Right atrium auricular region (tissue), 2 donors: ENCODE measurements at places on chromosomes 6 and 20.
A peak's percentile ranks its signal among the peaks of the same experiment; 100 is the strongest.

GRCh38 chr20:57392512-57393271, 1.5 kb downstream of the RBM38 start:
- DNase-seq, result peak; percentile 65

DNA sequence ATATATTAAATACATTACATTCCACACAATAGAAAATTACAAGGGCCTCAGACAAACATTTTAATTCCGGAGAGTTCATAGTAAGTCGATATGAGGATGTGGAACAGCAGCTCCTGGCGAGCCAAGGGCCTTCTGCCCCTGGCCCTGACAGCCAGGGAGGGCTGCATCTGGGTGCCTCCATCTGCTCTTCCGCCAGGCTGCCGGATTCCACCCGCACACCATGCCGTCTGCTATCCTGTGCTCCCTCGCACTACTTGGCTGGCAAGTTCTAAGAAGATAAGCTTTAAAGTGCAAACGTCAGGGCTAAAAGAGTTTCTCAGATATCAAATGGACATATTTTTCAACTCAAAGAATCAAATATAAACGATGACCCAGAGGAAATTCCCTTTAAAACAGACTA, 656.3 kb upstream of the NOX3 start:
- DNase-seq, result no peak

DNA sequence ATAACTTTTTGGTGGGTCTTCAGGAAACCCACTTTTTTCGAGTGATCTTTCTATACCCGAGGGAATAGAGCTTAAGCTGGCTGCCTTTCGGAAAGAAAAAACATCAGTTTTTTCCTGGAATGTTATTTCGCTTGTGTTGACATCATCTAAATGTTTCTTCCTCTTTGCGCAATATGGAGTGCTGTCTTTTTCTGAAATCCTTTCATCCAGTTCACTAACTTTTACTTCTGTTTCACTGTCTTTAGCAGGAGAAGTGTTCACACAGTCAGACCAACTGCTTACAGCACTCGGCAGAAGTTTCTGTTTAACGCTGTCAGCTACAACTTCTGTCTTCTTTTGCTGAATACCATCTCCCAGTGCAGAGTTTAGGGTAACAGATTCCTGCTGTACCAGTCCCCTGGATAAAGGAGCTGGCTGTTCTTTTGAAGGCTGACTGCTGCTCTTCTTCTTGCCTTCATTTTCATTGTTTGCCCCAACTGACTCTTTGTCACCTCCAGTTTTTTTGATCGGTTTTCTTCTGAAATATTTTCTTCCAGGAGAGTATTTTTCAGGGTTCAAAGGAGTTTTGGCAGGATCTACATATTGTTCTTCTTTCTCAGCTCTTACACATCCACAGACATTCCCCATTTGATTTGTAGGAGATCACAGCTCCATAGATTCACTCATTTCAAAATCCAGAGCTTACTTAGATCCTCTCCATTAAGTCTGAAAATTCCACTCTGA, 50.0 kb upstream of the DST start:
- no peak for DNase-seq

DNA sequence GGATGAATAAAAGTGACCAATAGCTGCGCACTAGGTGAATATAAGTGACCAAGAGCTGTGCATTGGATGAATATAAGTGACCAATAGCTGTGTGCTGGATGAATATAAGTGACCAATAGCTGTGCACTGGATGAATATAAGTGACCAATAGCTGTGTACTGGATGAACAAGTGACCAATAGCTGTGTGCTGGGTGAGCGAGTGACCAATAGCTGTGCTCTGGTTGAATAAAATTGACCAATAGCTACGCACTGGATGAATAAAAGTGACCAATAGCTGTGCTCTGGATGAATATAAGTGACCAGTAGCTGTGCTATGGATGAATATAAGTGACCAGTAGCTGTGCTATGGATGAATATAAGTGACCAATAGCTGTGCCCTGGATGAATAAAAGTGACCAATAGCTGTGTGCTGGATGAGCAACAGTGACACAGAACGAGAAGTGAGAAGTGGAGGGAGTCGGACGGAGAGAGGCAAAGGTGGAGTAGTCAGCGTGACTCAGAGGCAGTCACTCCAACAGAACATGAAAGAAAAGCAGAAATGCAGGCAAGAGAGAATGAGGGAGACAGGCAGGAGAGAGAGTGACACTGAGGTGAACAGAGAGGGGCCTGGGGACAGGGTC, 38.5 kb downstream of the RBM38 start:
- no peak for DNase-seq

GRCh38 chr6:118586746-118587485, 38.8 kb downstream of the PLN start:
- DNase-seq, result no peak

DNA sequence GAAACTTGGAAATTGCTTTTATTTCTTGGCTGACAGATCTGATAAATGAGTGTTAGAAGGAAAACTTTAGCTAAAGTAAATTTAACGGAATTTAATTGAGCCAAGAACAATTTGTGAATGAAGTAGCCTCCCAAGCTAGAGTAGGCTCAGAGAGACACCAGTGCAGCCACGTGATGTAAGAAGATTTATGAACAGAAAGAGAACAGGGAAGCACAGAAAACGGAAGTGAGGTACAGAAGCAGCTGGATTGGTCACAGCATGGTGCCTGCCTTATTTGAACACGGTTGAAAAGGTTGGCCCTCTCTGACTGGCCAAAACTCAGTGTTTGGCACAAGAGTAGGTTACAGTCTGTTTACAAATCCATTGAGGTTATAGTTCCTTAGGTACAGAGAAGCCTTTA, 29.5 kb upstream of the IFNGR1 start:
- DNase-seq, result no peak

- DNase-seq, result no peak
Observed at GRCh38 chr6:17957086-17957485, 30.3 kb downstream of the KIF13A start.

- DNase-seq, result no peak
Observed at GRCh38 chr6:20167601-20168000, 44.7 kb downstream of the MBOAT1 start.

GRCh38 chr6:170596426-170596825, 12.0 kb upstream of the PDCD2 start:
- no peak for DNase-seq

DNA sequence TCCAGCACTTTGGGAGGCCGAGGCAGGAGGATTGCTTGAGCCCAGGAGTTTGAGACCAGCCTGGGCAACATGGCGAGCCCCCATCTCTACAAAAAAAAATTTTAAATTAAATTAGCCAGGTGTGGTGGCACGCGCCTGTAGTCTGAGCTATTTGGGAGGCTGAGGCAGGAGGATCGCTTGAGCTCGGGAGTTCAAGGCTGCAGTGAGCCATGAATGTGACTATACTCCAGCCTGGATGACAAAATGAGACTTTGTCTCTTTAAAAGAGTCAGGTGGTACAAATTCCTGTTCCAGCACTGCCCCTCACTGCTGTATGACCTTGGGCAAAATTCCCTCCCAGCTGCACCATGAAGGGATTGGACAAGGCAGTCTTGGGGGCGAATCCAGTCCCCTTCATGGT, 28.5 kb downstream of the AHCY start:
- no peak for DNase-seq

- no peak for DNase-seq
Observed at GRCh38 chr6:24574809-24575208, 71.2 kb downstream of the KIAA0319 start.

DNA sequence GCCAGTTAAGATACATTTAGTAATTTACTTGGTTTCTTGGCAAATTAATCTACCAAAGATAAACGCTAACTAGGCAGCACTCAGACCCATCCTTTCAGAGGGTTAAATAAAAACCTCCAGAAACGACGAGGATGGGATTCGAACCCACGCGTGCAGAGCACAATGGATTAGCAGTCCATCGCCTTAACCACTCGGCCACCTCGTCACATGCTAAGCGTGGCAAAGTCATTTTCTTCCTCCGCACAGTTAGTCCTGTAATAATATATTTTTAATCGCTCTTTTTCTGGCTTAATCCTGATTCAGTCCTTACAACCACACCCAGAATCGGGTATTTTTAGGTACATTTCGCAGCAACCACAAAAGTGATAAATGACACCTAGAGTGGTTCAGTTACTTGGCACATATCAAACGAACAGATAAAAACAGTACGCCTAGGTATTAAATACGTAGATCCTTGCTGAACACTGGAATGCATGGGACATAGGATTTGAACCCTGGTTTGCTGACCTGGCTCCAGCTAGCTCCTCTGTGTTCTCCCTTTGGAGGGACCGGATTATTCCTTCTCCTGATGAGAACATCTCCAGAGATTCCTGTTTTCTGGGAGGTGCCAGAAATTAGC, 71.6 kb downstream of the GPX5 start:
- DNase-seq, result no peak

GRCh38 chr6:157099912-157100593, 223.3 kb downstream of the TMEM242 start:
- no peak for DNase-seq

DNA sequence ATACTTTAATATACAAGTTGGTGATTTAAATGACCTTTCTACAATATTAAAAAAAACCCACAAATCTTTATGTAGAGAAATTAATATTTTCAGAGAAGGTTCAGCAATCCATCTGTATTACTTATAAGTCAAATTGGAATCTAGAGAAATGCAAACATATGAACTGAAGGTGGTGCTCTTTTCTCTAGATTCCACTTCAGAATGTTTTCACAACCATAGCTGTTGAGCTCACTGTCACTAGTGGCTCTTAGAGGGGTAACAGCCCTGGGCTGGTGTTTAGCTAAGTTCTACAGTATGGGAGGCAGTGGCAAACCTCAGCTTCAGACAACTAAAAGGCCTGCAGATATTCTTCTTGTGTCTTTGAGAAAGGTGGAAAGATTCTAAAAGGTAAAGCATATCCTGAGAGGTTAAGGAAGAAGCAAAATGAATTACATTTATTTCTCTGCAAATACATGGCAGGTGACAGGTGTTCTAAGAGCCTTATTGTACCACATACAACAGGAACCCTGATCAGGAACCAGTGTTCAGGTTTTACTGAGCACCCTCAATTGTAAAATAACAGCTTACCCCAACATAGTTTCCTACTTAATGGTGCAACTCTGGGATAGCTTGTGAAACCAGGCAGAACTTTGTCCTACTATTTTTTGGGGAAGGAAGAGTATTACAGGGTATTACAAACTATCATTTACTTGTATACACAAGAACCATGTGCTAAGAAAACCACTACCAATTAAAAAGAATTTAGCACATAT, 56.6 kb upstream of the SAMHD1 start:
- DNase-seq, result no peak

GRCh38 chr6:139964737-139965136, 590.3 kb upstream of the CITED2 start:
- no peak for DNase-seq

GRCh38 chr6:106444777-106445507, 84.4 kb downstream of the CRYBG1 start:
- no peak for DNase-seq

GRCh38 chr20:25191689-25192088, 3.8 kb upstream of the ENTPD6 start:
- no peak for DNase-seq

- no peak for DNase-seq
Observed at GRCh38 chr6:25981568-25982263, 19.1 kb downstream of the TRIM38 start.

- DNase-seq, result no peak
Observed at GRCh38 chr6:6760002-6760401, 171.5 kb downstream of the LY86 start.

DNA sequence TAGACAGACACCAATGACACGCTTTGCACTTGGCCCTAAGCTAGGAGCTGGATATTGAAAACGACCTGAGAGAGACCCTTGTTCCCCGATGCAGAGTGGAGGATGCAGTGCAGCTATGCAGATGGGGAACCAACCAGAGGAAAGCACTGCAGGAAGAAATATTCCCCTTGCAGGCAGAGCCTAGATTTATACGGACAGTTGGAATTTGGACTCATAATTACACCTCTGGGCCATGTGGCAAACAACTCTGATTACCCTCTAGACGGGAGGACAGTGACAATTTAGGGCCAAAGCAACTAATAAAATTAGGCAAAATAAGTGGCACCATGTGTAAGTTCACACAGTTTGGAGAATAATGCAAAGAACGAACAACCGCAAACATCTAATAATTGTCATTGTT, 12.3 kb downstream of the PMEPA1 start:
- no peak for DNase-seq

DNA sequence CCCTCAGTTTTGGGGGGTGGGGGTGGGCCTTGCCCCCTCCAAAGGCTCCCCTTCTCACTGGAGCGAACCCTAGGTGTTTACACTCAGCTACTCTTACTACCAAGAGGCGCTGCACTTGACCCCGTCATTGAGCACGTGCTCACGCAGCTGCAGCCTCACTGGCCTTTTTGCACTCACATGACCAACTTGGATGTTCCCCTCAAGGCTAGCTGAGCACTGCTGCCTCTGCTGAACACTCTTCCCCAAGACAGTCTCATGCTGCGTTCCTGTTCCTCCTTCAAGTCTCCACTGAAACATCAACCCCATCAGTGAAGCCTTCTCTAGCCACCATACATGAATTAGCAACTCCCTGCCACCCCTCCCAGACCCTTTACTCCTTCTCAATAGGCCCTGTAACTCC, 4.0 kb downstream of the SOD2 start:
- no peak for DNase-seq

DNA sequence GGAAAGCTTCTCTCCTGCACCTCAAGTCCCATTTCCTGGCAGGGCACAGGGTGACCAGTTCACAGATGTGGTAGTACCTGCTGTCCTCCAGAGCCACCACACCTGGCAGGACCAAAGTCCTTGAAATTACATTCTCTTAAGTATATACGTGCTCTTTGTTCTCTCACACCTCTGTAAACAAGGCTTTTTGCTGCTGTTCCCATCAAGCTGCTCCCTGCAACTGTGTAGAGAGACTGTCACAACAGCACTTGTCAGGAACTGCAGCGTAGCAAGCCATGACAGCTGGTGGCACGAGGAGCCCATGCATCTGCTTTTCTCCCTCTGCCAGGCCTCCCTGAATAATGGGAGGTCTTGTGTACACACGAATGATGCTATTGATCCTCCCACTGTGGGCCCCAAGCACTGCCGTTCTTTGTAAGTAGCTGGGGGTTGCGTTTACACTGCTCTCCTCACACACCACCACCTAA, 431.8 kb downstream of the CD83 start:
- no peak for DNase-seq

GRCh38 chr20:44069203-44070011, 117.6 kb downstream of the JPH2 start:
- peak; percentile 52 for DNase-seq

GRCh38 chr6:168167431-168168315, 88.7 kb upstream of the FRMD1 start:
- DNase-seq, result peak; percentile 43

DNA sequence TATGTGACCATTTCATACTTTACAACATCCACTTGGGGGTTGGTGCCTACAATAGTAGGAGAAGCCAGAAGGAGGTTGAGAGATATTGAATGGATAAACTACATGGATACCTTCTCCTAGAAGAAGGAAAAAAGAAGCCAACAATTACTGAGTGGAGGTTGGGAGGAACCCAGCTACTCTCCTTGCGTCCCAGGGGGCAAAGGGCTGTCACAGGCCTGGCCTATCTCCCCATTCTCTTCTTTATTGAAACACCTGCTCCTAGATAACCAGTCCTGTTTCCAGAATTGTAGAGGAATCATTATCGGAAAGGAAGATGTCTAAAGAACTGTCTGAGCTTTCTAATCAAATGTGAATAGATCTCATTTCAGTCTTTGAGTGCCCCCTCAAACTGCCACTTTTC, 115.1 kb downstream of the MAP7 start:
- no peak for DNase-seq

- DNase-seq, result peak; percentile 85
Observed at GRCh38 chr20:62666736-62667529, 24.6 kb downstream of the SLCO4A1 start.

GRCh38 chr20:53306192-53306805, 287.3 kb downstream of the ZNF217 start:
- DNase-seq, result no peak
